Caki2 (cell line): ENCODE measurements at places on chromosomes 4 and X.

GRCh38 chrX:14028473-14028872 is 1.2 kb downstream of the GEMIN8 start:
- no peak for DNase-seq

DNA sequence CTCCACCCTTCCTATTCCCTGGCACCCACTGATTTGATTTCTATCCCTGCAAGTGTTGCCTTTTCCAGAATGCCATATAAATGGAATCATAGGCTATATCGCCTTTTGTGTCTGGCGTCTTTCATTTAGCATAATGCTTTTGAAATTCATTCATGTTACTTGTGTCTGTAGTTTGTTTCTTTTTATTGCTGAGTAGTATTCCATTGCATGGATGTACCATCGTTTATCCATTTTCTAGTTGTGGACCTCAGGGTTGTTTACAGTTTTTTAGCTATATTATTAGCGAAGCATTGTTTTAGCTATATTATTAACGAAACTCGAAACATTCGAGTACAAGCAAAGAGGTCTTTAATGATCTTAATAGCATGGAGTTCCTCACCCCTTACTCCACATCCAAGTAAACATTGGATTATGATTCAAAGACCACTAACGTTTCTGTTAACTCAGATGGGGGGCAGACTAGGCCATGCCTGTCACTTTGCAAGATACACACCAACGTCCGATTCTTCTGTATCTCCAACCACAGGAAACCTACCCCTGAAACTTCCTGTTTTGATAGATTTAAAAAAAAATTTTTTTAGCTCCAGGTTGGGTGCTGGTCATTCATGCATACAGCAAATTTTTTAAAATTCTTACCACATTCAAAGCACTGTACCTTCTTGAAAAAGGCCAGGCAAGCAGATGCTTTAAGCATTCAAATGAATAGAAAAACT is 1.1 kb downstream of the DCK start:
- DNase-seq: peak; percentile 4

DNA sequence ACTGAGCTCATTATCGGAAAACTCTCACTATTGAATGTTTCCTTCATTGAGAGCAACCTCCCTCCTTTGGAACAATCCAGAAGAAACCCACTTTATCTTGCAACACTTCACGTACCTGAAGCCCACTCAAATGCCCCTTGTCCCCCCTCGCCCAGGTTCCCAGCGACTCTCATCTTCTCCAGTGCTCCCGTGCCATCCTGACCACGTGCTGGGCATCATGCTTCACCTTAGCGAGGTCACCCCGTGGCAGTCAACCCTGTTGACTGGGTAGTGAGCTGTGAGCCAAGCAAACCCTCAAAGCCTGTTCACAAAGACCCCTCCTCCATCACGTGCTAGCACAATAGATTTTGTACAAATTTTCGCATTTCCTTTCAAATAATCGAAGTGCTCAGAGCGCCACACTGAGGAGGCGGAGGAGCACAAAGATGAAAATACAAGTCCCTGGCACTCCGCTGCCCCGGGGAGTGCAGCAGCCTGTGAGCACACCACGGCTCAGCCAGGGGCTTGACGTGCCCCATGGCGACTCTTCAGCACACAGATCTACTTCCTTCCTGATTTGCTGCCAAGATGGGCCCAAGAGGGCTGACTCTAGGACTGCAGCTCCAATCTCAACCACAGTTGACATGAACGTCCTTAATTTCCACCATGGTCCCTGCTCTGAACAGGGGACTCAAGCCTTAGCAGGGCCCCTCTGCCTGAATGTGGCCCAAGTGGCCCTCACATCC is 15.6 kb downstream of the PDZD4 start:
- DNase-seq: no peak

DNA sequence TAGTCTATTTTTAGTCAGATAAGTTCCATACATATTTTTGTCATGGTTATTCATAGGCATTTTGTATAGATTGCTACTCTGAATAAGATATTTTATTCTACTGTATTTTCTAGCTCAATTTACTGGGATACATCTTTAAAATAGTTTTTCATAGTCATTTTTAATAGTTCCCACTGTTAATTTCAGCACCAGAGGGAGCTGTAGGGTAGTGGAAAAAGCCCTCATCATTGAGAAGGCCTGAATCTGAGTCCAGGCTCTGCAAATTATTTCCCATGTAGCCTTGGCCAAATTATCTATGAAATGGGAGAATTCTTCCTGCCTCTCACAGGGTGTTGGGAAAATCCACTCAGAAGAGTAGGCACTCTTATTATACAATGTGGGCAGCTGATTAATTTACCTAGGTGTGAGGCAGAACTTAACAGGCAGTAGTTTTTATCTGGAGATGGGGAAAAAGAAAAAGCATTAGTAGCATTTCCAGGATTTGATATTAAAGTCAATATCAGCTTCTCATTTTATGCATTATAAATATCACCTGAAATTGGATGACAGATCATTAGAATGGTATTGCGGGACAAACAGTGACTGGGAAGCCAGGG is 102.9 kb upstream of the PAQR3 start:
- DNase-seq: peak; percentile 32

- no peak for DNase-seq
Observed at GRCh38 chr4:55116450-55116849, 8.9 kb downstream of the KDR start.

DNA sequence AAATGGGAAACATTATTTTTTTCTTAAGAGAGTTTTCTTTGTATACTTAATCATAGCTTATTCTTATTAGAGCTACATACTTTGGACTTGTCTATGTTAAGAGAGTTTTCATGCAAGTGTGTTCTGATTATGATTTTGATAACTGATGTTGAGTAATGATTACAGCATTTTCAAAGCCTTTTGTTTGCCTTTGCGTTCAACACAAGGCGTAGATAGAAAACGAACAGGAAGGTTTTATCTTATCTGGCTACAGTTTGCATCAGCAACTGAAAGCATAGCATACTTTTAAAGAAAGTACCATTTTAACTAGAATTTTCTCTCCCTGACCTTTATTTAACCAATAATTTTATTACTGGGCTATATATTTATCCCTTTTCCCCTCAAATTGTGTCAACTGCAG is 51.6 kb upstream of the PDLIM5 start:
- no peak for DNase-seq

GRCh38 chr4:45745741-45746140 is 378.1 kb downstream of the GABRG1 start:
- no peak for DNase-seq

DNA sequence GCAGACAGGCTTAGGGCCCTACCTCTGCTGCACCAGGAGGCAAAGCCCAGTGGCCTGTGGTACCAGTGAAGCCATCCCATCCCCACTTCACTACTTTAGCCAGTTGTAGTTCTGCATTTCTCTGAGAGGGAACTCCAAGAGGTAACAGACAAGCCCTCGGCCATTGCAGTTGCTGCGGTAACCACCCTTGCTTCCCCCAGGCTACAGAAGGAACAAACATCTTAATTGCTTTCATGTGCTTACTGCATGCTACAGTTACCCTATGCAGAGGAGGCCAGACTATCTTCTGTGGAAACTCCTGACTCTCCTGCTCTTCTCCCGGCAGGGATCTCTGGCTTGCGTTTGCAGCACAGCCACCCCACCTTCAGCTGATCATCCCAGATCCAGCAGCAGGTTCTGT is 67.8 kb downstream of the SPIN4 start:
- no peak for DNase-seq

DNA sequence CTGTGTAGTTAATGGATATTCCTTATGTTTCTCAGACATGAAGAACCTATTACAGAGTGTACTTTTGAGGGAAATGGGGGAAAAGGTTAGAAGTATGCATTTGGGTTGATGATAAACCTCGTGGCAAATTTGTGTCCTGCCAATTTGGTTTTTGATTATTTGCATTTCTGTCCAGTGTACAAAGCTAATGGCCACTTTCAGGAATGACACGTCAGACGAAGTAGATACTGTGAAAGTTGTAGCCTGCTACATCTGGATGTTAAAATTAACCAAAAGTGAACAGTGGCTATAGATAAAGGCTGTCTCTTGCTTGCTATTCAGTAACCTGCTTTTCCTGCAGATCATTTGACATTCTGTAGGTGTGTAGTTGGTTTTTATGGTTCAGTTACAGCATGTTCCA is 1.0 kb downstream of the PRDX4 start:
- no peak for DNase-seq

DNA sequence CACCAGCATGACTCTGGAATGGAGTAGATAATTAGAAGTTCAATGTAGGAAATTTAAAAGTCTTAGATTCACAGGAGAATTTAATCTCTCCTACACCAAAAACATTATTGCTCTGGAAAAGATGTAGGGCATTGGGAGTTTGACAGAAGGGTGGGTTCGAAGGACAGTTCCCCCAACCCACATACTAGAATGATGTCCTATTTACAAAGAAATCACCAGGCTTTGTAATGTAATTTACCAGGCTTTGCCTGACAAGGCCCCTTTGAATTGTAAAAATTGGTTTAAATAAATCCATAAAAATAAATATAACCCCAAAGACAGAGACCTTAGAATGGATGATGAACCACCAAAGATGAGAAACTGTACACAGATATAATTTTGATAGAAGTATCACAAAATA is 399.2 kb upstream of the GRID2 start:
- no peak for DNase-seq

DNA sequence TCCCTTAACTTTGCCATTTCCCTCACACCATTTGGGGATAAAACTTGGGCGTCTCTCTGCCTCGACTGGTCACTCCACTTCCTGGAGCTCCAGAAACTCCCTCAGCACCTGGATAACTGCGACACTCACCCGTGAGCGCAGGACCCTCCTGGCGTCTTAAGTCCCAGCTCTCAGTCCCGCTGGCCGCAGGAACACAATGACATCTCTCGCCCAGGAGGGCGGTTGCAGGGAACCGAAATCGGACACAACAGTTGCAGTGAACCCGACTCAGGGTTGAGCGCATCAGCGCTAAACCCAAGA is 370.9 kb upstream of the SMIM31 start:
- DNase-seq: no peak

DNA sequence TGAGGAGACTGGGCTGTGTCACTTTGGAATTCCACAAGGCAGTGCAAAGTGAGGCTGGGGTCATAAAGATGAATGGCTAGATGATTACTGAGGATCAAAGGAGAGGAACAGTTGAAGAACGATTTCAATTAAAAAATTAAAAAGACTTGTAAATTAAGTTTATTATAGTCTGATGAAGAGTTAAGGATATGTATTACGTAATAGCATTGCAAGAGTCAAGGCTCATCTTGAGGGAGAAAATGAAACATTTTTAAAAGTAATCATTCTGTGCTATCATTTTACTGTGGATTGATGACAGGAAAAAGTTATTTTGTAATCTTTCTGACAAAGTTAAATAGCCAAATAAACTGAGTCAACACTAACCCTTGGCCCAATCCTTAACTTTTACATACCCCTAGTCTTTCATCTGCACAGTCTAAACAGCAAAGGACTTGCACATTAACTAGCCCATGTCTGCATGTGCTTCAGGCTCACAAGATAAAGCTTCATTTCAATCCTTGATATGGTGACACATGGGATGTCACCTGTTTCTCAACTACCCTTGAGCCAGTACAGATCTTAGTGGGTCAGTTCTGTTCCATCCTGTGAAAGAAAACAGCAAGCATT is 465.5 kb upstream of the CTSO start:
- DNase-seq: no peak

- no peak for DNase-seq
Observed at GRCh38 chr4:174369985-174370384, 86.3 kb downstream of the CEP44 start.

GRCh38 chrX:44503560-44503959 is 39.1 kb downstream of the FUNDC1 start:
- no peak for DNase-seq

DNA sequence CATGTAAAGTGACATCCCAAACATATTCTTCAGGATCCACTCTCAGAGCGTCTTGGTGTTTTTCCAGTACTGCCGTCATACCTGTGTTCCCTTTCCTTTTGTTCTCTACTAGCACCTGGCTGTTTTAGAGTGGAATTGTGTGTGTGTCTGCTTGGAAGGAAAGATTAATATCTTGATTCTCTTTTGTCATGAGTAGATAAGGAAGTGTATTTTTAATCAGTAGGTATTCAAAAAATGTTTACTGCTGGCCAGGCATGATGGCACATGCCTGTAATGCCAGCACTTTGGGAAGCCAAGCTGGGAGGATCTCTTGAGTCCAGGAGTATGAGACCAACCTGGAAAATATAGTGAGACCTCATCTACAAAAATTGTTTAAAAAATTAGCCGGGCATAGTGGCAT is 198.8 kb downstream of the CBR4 start:
- peak; percentile 37 for DNase-seq

- DNase-seq: peak; percentile 5
Observed at GRCh38 chr4:76108467-76109181, 34.1 kb downstream of the ART3 start.

DNA sequence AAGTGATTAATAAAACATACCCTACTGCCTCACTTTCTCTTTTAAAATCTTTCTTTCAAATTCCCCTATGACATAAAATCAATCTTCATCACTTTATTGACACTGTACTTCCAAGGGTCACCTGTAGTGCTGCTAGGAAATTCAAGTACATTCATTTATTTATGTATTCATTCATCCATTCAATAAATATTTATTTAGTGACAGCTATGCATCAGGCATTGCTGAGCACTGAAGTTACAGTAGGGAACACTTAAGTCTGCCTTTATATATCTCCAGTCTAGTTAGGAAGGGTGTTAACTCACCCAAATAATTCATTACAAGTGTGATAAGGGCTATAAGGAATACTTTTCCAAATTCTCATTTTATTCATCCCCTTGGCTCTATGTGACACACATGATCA is 2.3 kb downstream of the SYTL5 start:
- peak; percentile 37 for DNase-seq

DNA sequence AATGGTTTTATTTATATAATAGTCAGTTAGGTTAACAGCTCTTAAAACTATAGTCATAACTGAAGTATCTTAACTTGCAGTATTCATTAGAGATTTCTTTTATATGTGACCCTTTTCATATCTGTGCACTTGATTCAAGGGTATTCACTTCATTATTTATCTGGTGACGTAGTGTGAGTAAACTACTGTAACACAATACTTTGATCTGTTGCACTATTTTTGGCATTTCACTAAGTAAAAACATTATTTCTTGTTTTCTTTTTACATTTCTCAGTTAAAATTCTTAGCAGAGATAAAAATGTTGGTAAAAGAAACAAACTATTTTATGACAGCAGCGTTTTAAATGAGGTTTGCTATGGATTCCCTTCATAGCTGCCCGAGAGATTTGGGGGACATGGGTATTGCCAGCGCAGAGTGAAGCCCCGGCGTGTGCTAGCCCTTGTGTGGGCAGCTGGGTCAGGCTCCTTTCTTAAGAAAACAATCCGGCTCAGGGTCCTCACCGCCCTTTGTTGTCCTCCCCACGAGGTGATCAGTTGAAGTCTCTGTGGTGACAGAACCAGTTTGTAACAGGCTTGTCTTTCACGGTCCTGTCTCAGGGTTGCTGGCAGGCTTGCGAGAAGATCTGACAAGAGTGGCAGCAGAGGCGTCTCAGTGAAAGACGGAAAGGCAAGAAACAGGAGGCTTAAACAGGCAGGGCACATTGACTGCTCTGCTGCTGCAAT is 293.4 kb downstream of the BMPR1B start:
- no peak for DNase-seq
